NCI-H1930 (cell line): ENCODE measurements at places on chromosomes 13 and 19.

DNA sequence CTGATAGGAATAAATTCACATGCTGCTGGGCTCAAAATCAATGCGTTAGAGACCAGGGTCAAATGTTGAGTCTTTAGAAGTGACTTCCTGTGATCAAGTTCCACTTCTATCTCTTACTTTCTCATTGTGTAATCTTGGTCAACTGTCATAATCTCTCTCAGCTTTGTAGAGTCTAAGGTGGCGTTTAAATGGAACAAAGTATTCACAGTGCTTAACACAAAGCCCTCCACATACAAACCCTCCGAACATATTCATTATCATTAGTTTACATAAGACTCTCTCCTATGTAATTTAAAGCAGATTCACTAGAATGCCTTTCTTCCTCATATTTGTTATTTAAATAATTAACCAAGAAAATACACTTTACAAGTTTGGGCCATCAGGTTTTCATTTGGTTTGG lies 1044.1 kb downstream of the EFNB2 start:
- no peak for DNase-seq

GRCh38 chr13:76889254-76889653 lies 3.0 kb upstream of the KCTD12 start:
- DNase-seq: no peak

- no peak for DNase-seq
Observed at GRCh38 chr13:59746291-59746962, 417.3 kb downstream of the DIAPH3 start.

GRCh38 chr19:1880611-1881392 lies 4.5 kb downstream of the ABHD17A start:
- no peak for DNase-seq

- DNase-seq: no peak
Observed at GRCh38 chr19:29625186-29625651, 19.1 kb downstream of the POP4 start.

GRCh38 chr19:1941146-1942077 lies at the start of gene CSNK1G2:
CSNK1G2 (plus strand) TSS chr19:1941172; CDS start chr19:1969773, 28,601 bp downstream.
- no peak for DNase-seq

- DNase-seq: no peak
Observed at GRCh38 chr13:69287050-69287698, 820.5 kb upstream of the ATXN8OS start.

- DNase-seq: peak; percentile 95
Observed at GRCh38 chr19:40598121-40598917, 2.9 kb upstream of the LTBP4 start.

DNA sequence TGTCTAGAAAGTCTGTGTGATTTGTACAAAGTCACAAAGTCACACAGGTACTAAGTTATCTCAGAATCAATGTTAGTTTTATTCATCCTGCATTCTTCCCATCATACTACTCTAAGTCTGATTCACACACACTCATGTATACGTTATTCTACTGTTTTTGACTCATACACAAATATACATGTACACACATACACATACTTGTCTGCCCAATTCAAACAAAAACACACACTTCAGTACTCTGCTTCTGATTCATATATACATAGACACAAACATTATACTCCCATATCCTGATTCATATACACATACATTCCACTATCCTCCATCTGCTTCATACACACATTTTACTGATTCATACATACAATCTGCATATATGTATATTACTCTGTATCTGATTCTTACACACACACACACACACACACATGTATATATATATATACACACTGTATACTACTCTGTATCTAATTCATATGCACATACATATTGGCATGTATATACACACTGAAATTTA lies 69.3 kb downstream of the KLF12 start:
- DNase-seq: no peak

- DNase-seq: no peak
Observed at GRCh38 chr13:94322925-94323763, 156.3 kb downstream of the DCT start.

DNA sequence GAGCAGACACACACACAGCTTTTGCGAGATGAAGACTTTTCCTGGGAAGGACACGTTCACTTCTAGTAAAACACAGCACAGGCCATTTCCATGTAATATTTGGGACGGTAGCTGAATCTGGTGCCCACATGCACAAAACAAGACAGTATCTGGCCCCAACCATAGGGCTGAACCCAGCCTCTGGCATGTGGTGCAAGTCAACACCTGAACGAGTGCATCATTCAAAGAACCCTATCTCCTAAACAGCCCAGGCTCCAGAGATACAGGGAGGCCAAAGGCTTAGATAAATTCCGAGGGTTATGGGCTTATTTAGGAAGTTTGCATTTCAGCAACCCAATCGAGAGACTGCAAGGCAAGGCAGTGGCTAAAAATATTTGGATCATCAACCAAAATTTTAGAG lies 2.7 kb upstream of the TFDP1 start:
- DNase-seq: no peak

DNA sequence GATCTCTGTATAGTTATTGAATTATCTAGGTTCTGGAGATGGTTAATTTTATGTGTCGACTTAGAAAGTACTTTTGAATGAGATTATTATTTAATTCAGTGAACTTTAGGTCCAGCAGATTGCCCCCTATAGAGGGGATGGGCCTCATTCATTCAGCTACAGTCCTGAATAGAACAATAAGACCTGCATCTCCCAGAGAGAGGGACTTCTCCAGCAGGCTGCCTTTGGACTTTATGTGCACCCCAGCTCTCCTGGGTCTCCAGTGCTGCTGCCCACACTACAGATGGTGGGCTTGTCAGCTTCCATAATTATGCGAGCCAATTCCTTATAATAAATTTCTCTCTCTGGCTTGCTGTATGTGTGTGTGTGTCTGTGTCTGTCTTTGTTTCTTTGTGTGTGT lies 39.3 kb upstream of the KL start:
- no peak for DNase-seq

- DNase-seq: no peak
Observed at GRCh38 chr13:81302125-81302524, 961.2 kb upstream of the SPRY2 start.

- no peak for DNase-seq
Observed at GRCh38 chr19:5696196-5697021, 6.3 kb downstream of the RPL36 start.

GRCh38 chr19:42252365-42253244 lies 2.3 kb downstream of the ERF start:
- DNase-seq: no peak

GRCh38 chr19:3175781-3176714 lies 2.5 kb upstream of the S1PR4 start:
- DNase-seq: no peak

DNA sequence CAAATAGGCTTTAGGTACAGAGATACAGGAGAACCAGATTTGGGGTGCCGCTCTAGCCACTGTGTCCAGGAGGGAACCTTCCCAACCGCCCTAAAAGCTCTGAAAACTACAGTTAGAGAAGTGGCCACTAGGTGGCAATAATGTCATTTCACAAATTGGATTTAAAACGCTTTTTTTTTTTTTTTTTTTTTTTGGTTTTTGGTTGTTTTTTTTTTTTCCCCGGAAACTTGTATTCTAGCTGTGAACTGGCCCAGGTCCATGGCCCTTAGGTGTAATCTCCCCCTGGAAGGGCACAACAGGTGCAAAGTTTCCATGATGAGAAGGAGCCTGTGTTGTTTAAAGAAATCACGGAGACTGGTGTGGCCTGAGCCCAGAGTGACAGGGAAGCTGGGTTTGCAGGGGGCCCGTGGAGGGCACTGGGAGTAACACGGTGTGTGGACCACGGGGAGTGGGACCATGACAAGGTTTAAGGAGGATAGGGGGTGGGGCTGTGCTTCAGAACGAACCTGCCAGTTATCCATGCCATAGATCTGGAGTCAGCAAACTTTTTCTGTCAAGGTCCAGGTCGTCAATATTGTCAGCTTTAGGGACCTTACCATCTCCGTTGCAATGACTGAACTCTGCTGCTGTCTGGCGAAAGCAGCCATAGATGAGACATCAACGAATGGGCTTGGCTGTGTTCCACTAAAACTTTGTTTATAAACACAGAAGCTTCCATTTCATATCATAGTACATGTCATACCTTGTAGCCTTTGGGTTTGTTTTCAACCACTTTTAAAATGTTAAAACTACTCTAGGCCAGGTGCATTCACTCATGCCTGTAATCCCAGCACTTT lies 10.1 kb downstream of the OR1I1 start:
- DNase-seq: peak; percentile 59

DNA sequence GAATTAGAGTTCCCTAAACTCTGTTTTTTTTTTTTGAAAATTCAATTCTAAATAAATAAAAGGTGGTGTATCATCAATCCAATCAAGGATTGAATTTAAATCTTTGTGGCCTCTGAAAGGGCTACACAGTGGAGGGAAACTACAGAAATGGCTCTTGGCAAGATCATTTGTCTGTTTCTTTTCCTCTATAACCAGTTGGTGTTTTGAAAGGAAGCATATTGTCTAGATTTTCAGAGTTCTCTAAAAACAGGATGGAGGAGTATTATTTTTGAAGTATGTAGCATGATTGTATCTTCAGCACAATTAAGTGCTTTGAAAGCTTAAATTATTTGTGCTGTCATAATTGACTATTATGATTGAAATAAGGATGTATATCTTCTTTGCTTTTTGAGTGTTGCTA lies 29.8 kb downstream of the WASF3 start:
- DNase-seq: no peak

- DNase-seq: no peak
Observed at GRCh38 chr19:54518844-54519243, 16.2 kb downstream of the LAIR2 start.

GRCh38 chr19:58182577-58182988 lies 278 bp upstream of the ZNF274 start:
- DNase-seq: no peak

- no peak for DNase-seq
Observed at GRCh38 chr19:51507640-51508058, 6.0 kb upstream of the SIGLEC12 start.
